ENCODE measurements at places on chromosomes 4 and X.

DNA sequence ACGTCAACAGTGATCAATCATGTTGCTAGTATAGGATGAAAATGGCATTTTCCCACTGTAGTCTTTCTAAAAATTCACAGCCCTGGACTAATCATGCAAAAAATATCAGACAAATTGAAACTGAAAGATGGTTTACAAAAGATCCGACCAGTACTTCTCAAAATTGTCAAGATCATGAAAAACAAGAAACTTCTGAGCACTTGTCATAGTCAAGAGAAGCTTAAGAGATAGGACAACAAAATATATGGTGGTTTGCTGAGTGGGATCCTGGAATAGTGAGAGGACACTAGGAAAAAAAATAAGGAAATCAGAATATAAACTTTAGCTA, 101.1 kb downstream of the NAA11 start:
- DNase-seq: no peak

GRCh38 chr4:188417181-188417580, 277.9 kb downstream of the TRIML1 start:
- no peak for DNase-seq

- no peak for DNase-seq
These were observed 166.5 kb downstream of the DHRSX start for GRCh38 chrX:2334237-2334636.

GRCh38 chr4:55068522-55068921, 56.9 kb downstream of the KDR start:
- DNase-seq: no peak

- no peak for DNase-seq
These were observed 470.6 kb upstream of the GALNTL6 start for GRCh38 chr4:171342646-171343045.

GRCh38 chrX:115013705-115014104, 3.7 kb downstream of the IL13RA2 start:
- no peak for DNase-seq
